NCI-H510A treated with DMSO at 0.1 percent for 48 hours (cell line): ENCODE measurements at places on chromosomes 6 and 20.

DNA sequence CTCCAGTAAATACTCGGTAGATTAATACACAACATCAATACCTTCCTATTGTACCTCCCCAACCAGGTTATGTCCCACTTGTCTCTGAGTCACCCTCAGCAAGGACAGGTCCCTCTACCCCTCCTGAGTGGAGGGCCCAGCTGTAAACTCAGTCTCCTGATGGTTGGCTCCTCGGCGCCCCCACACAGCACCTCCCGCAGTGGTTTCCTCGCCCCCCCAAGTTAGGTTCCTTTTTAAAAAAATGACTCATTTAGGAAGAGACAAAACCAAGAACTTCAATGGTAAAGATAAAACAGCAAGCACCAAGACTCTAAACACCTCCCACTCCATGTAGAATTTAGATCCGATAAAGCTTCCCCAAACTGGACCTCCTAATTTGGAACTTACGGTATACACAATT lies 83.5 kb downstream of the TRERF1 start:
- DNase-seq = no peak

GRCh38 chr20:18001131-18001921 lies 32.5 kb downstream of the MGME1 start:
- DNase-seq = no peak

GRCh38 chr6:34025112-34025807 lies 120.6 kb downstream of the GRM4 start:
- no peak for DNase-seq

- no peak for DNase-seq
Observed at GRCh38 chr6:137349856-137350830, 131.0 kb upstream of the IFNGR1 start.

DNA sequence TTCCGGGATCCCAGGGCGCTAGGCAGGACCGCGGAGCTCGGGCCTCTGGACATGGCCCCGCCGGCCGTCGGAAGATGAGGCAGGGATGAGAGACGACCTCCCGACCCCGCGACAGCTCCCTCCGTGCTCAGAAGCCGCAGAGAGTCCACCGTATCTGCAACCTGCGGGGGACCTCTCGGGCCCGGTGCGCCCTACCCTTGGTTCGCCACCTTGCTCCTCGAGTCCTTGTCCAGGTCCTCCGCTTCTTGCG lies 301 bp downstream of the PPP1R3D start:
- no peak for DNase-seq

DNA sequence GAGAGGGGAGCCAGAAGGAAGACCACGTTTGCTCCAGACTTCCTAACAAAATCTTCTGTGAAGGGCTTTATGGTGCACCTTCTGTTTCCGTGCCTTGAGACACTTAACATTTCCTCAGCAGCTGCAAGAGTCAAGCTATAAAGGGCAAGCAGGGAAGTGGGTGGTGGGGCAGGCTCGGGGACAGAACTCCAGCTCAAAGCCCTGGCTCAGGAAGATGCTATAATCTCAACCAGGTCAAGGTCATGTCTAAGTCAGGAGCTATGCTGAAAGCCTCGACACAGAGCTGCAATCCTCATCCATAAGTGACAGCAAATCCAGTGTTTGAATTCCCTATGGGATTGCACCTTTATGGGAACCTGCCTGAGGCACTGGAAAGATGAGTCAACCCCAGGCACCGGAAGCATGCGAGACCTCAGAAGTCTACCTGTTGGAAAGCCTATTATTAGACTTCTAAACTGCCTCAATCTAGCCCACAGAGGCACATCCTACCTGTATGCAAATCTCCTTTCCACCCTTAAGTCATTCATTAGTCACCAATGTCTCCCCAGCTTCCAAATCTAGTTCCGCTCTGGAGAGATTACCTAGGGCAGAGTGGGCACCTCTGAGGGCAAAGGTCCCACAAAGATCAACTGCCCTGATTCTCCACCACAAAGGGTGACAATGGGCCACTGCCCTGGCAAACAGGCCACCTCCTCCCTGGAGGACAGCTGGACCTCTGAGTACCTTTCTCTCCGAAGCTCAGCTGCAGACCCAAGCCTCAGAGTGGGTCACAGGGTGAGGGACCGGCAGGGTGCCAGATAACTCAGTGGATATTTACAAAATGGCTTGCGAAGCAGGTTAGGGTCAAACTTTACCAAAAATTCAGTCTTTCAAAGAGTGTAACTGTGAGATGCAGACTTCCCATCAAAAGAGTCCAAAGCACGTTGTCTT lies 287.0 kb downstream of the CDC5L start:
- DNase-seq = no peak

DNA sequence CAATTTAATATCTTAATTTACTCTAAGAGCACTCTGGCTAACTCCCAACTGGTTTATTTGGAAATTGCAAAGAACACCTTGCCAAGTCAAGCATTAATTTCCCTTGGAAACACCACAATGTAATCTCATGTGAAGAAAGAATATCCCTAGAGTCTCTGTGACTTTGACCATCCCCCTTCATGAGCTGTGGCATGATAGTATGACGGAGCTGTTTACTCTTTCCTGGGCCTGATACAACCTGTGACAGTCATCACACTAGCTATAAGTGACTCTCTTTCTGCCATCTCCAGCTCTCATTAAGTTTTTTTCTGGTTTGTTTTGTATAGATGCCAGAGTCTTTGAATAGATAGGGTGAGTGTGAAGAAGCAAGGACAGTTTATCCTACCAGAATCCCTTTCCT lies 470.3 kb upstream of the JARID2 start:
- DNase-seq = peak; percentile 32

GRCh38 chr6:155493026-155493693 lies 37.5 kb upstream of the NOX3 start:
- no peak for DNase-seq

DNA sequence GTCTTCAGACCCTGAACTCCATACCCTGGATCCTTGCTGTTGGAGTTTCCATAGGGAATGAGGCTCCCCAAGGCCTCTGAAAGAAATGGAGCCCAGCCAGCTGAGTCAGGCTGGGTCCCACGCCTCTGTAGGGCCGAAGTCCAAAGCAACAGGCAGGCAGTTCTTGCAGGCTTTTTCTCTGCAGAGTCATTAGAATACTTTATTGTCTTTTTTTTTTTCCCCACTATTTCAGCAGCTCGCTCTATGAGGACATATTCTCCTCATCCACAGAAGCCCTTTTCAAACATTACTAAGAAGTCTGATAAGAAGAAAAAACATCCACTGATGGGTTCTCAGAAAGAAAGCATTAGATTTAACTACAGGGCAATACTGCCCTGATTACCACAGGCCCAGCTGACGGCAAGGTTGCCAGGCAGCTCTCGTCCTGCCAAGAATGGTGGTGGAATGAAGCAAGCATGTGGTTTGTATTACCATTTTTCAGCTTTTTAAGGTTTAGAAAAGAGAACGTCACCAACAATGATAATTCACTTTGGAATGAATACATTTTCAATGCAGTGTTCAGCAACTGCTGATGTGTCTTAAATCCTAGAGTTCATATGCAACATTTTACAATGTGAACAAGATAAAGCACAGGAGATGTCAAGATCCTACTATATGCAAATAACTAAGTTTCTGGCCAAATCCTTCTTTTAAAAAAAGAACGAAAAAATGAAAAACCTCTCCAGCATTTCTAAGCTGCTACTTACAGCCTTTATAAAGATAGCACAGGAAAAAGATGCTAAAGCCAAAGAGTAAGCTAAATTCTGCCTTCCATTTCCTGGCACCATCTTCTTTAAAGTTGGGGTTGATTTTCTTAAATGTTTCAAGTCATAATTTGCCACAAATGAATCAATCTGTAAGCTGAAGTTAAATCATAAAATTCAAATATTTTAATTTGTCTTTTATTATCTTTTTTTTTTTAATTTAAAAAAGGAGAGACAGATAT lies 223.6 kb upstream of the CITED2 start:
- DNase-seq = no peak

DNA sequence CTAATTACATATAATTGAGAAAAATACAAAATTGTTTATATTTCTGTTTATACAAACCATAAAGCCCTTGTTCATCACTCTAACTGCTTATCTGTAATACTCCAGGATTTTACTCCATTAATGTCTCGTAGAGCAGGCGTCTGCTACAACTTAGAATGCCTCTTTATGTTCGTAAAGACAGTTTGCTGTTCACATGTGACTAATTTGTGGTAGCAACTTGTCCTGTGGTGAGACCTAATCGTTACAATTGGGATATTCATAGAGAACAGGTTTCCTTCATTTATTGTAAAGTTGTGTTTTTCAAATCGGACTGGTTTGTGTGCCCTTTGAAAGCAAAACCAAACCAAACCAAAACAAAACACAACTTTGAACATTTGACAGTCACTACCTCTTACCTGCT lies 149.7 kb downstream of the ASCC3 start:
- no peak for DNase-seq

DNA sequence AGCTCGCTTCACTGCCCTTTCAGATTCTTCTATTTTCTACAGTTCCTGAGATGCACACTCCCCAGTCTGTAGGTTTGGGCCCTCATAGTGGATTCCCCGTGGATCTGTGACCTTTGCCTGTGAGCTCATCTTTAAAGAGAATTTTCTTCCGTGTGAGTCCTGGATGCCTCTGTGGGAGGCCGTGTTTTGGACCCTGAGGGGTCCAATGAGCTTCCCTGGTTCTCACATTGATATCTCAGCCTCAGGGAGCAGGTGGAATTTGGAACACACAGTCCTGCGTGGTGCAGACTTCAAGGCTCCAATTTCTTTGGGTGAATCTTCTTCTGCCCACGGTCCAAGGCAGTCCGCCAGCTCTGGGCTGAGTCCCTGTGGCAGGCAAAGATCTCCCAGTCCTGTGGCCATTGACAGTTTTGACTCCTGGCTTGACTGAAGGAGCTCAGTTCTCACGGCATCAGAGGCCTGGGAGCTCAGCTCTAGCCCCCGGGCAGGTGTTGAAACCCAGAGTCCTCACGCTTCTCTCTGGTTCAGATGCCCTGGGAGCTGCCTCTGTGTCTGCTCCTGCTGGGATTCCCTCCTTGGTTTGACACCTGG lies 61.0 kb downstream of the PSMG4 start:
- no peak for DNase-seq

GRCh38 chr20:35472209-35472608 lies 16.8 kb downstream of the CEP250 start:
- no peak for DNase-seq

DNA sequence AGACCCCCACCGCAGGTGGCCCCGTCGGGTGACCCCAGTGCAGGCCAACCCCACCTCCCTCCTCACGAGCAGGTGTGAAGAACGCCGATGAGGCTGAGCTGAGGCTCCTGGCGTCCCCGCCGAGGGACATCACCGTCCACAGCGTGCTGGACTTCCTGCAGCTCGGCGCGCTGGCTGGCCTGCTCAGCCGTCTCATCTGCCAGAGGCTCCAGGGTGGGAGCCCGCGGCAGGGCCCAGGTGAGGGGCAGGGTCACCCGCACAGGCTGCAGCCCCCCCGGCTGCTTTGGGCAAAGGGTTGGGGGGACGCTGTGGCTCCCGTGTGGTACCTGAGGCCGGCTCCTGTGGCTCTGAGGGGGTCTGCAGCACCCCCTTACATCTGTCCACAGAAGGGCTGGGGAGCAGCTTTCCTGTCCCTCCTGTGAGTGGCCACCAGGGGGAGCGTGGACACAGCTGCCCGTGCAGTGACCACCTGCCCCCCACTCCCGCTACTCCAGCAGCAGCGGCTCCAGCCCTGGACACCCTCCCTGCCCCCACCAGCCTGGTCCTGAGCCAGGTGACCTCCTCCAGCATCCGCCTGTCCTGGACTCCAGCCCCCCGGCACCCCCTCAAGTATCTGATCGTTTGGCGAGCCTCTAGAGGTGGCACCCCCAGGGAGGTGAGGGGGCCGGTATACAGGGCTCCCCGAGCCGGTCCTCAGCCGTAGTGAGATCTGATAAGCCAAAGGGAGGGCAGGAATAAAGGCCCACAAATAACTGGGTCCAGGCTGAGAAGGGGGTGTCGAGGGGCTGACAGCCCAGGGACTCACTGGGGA lies 16.5 kb downstream of the COL20A1 start:
- DNase-seq = peak; percentile 38

GRCh38 chr20:16069389-16070010 lies 503.7 kb downstream of the KIF16B start:
- no peak for DNase-seq

GRCh38 chr6:141700819-141701218 lies 431.9 kb upstream of the GJE1 start:
- no peak for DNase-seq

- peak; percentile 27 for DNase-seq
Observed at GRCh38 chr6:44304282-44305199, 8.6 kb downstream of the AARS2 start.

- no peak for DNase-seq
Observed at GRCh38 chr6:15305909-15306308, 60.0 kb downstream of the JARID2 start.

- no peak for DNase-seq
Observed at GRCh38 chr20:13243826-13244376, 22.8 kb downstream of the ISM1 start.
